ENCODE measurements at places on chromosomes 11 and 22.
A peak's percentile ranks its signal among the peaks of the same experiment; 100 is the strongest.

DNA sequence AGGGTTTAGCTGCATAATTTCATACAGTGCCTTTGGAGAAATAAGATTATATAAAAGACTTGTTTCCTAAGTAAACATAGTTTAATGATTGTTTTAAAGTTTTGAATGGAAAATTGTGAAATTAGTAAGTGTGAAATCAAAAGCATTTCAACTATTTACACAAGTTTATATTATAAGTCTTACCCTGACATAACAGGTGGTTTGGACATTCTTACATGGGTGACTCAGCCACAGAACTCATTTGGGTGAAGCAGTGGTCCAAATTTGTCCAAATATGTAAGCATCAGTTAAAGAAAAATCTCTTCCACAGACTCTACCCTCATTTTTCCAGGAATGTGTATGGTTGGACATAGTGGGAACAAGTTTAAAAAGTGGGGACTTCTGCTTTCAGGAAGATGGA is 68.0 kb downstream of the USP47 start:
- DNase-seq, result no peak

DNA sequence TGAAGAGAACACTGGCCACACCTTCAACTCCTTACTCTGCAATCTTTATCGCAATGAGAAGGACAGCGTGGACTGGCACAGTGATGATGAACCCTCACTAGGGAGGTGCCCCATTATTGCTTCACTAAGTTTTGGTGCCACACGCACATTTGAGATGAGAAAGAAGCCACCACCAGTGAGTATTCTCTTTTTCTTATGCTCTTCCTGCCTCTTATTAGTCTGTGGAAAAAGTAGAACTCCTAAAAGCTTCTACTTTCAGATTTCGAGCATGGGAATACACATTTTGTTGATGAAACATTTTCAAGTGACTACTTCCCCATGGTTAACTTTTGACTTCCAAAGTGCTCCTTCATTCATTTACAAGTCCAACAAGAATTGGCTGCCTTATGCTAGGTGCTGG is 20.9 kb downstream of the ALKBH3 start:
- no peak for DNase-seq

DNA sequence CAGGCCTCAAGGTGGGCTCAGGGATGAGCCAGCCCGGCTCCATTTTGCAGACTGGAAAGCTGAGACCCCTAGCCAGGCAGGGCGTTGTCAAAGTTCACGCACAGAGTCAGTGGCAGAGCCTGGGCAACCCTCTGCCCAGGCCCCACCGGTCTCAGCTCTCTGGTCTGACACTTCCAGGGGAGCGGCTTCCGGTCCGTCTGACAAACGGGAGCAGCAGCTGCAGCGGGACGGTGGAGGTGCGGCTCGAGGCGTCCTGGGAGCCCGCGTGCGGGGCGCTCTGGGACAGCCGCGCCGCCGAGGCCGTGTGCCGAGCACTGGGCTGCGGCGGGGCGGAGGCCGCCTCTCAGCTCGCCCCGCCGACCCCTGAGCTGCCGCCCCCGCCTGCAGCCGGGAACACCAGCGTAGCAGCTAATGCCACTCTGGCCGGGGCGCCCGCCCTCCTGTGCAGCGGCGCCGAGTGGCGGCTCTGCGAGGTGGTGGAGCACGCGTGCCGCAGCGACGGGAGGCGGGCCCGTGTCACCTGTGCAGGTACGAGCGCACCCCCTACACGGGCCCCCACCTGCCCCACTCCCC is 36.0 kb downstream of the CD6 start:
- DNase-seq, result no peak

DNA sequence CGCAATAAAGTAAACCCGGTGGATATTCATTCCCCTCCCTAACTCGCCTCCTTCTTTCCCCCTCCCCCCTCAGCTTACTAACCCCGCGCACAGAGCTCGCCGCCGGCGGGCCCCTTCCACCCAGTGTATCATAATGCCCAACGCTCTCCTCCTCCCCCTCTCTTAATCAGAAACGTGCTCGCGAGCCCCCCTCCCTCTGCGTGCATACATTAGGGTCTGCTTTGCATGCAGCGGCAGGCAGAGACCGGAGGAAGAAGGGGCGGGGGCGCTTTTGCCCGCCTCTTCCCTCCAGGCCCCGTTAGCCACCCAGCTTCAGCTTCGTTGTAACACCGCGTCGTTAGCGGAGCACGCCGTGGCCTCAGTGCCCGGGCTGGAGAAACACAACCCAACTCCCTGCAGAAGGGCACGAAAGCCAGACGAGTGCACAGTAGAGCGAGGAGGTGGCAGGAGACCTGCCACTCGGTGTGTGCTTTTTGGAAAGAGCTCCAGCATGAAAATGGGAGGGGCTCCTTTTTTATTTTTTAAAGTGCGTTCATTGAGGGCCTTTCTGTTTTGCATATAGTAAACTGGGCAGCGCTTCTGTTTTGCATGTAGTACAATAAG is 901 bp upstream of the KMT2A start:
- DNase-seq, result peak; percentile 58

- no peak for DNase-seq
These were observed 12.1 kb downstream of the ELF5 start for GRCh38 chr11:34501500-34501899.

DNA sequence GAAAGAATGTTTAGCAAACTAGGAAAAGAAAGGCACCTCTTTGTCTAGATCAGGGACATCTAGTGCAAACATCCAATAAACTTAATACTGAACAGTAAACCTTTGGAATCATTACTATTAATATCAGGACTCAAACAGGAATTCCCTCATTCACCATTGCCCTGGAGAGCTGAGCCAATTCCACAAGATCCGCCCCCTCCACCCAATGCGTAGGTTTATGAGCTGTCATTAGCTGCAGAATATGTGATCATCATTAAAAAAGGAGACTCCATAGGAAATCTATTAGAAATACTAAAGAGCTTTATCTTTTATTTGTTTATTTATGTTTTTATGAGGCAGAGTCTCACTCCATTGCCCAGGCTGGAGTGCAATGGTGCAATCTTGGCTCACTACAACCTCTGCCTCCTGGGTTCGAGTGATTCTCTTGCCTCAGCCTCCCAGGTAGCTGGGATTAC is 5.5 kb downstream of the IL17REL start:
- peak; percentile 3 for DNase-seq

DNA sequence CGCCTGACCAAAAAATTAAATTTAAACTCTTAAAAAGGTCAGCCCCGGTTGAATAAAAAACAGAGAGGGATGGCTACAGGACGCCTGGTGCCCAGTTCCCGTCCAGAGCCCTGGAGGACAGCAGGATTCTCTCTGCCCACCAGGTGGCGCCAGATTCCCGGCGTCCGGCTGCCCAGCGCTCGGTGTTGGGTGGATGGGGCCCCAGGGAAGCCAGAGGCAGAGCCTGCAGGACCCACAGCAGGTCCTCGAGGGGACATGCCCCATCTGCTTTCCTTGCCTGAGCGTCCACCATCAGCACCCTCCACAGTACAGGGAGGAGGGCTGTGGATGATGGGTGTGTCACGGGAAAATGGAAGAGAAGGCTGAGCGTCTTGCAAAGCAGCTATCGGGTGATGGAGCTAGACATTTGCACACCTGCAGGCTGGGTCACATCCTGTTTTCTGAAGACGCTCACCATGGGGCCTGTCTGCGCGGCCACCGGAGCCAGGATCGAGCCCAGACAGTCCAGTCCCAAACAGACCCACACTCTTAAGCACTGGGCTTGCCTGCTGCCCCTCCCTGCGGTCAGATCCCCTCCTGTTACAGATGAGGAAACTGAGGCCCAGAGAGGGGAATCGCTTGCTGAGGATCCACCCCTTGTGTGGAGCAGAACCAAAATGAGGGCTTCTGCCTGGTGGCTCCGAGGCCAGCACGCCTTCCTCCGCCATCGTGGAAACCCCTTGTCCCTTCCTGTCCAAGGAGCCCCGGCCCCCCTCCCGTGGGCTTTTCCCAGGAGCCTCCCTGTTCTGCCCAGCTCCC is 18.5 kb upstream of the CBX7 start:
- DNase-seq, result peak; percentile 96

GRCh38 chr11:44324749-44325525 is 15.0 kb upstream of the ALX4 start:
- no peak for DNase-seq

- DNase-seq, result no peak
These were observed 51.5 kb upstream of the ZBED5 start for GRCh38 chr11:10909141-10909883.

GRCh38 chr22:27987557-27987956 is 68.5 kb upstream of the PITPNB start:
- no peak for DNase-seq

DNA sequence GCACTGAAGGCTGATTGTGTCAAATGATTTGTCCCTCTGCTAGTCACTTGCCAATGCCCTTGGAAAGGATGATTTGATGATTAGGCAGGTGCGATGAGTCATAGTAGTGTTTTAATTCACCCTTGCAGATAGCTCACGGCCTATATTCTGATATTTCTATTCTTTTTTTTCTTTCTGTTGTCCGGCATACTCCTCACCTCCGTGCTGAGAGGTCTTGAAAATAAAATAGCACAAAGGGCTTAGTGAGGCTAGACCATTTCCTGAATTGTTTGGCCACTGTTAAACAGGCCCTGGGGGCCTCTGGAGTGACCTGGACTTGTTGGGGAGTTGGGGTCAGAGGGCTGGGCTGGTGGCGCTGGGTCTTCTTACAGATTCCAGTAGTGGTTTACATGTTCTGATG is 99.8 kb downstream of the ZBTB16 start:
- no peak for DNase-seq

DNA sequence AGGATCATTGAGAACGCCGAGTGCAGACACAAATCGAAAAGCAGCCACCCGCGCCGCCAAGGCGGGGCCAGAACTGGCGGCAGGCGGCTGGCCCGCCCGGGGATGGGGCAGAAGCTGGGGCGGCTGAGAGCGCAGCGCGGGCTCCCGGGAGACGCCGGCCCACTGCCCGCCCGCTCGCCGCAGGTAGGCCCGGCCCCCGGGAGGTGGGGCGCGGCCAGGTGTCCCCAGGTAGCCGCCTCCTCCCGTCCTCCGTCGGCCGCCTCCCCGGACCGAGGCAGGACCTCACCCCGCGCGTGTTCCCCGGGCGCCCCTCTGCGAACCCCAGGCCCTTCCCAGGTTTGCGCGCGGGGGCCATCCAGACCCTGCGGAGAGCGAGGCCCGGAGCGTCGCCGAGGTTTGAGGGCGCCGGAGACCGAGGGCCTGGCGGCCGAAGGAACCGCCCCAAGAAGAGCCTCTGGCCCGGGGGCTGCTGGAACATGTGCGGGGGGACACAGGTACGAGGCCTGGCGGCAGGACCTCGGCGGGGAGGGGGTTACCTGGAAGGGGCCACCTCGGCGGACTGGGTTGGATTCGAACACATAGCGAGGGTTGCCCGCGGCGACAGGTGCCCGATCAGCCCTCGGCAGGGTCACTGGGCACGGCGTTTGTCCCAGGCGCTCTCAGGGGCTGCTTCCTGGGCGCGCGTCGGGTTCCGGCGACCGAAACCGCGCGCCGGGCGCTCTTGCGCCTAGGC is at the start of gene PRRG4:
Gene PRRG4, plus strand, starts transcription at position 248 of the 733 bp plus-strand sequence. CDS start 603 bp downstream, outside the sequence.
- DNase-seq, result peak; percentile 84

- DNase-seq, result no peak
These were observed 62.7 kb downstream of the STK33 start for GRCh38 chr11:8531312-8531711.

GRCh38 chr11:98800696-98801095 is 220.1 kb upstream of the CNTN5 start:
- no peak for DNase-seq

- DNase-seq, result no peak
These were observed 56.6 kb downstream of the LINC01488 start for GRCh38 chr11:69537855-69538640.

GRCh38 chr11:9923280-9923679 is 259.4 kb downstream of the SWAP70 start:
- no peak for DNase-seq

DNA sequence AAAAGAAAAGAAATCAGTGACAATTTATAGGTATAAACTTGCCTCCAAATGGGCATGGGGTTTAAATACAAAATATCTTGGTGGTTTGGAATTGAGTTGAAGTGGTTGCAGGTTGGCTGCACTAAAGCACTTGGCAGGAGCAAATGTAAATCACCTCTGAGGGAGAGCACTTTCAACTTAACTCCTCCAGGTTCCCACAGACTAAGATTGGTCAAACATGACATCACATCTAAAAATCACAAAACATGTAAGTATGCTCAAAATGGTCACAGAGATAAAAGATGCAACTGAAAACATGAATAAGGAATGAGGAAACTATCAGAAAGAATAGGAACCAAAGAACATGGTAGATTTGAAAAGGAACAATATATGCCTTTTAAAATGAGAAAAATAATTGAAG is 12.3 kb upstream of the SHANK3 start:
- no peak for DNase-seq

GRCh38 chr22:44479662-44480061 is 18.4 kb downstream of the RTL6 start:
- DNase-seq, result no peak

DNA sequence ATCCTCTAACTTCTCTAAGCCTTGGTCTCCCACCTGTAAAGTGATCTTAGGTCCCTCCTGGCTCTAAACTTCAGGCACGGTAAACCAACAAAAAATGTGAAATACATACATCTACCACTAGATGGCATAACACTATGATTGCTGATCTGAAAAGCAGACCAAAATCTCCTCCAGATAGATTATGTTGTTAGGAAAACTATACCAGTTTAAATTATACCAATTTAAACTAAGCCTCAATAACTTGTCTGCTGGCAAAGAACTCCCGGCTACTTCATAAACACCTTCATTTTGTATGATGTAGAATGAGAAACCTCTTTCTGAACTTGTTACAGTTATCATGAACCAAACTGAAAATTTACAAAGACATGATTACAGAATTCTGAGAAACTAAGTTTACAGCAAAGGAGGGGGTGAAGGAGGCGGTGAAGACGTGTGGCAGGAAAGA is 85.9 kb downstream of the SBF2 start:
- no peak for DNase-seq

DNA sequence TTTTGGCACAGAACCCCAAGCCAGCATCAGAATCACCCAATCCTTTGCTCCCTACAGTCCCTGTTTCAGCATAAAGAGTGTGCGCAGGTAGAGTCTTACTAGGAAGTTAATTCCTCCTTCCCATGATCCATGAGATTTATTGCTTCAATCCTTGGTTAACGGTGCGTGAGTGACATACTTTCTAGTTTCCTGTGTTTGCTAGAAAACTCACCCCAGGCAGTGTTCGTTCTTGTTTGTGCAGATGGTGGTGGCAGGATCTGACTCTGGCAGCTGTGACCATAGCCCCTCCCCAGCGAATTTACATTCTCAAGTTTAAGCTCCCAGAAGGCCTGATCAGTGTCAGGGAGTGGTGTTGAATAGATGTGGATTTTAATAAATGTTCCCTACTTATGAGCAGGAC is 106.7 kb upstream of the CCT8L2 start:
- no peak for DNase-seq

Data from aorta (tissue), 5 donors.